ENCODE measurements at places on chromosomes 5 and 9.

DNA sequence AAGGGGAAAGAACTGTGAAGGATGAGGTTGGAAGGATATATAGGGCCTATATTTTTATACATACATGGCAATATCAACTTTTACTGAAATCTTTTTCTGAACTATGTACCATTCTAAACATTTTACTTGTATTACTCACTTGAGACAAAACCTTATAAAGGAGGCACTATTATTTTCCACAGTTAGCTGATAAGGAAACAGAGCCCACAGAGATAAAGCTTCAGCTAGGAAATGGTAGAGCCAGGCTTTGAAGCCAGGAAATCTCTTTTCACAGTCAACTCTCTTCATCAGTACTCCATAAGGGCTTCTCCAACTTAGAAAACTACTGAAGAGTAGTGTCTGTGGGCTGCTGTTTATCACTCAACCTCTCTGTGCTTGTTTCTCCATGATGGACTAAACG, 613.7 kb downstream of the PRELID2 start:
- no peak for DNase-seq

DNA sequence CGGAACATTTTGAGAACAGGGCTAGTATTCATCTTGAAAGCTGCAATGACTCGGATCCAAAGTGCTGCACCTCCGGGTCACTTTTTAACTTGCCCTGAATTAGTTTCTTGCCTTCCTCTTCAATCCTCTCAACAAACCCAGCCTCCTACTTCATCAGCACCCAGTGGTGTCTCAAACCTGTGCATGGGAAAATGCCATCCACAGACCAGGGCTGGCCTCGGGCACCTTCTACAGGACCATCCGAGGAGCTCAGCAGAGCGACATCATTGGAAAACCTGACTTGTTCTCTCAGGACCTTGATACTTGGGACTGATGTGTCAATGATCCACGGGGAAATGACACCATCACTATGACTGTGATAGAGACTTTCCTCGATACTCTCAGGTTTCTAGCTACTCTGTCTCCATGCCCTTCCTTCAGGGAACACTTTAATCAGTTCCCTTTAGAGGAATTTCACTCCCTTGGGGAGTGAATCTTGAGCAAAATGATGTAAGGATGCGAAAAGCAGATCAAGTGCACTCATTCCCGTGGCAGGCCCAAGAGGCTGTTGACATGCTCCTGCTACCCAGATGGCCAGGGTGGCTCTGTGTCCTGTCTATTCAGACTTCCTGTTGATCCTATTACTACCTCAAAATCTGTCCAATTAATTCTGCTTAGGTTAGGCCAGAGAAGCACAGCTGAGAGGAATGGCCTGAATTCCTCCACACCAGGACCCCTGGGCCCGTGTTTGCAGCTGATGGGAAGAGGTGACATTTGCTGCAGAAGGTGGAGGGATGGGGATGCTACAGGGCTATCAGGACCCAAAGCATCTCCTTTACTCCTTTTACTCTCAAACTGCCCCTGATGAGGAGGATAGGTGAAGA, 96.5 kb upstream of the SLC25A48 start:
- no peak for DNase-seq

GRCh38 chr9:14218253-14218652, 95.7 kb downstream of the NFIB start:
- no peak for DNase-seq

GRCh38 chr9:15295761-15296405, 11.1 kb downstream of the TTC39B start:
- DNase-seq = no peak

DNA sequence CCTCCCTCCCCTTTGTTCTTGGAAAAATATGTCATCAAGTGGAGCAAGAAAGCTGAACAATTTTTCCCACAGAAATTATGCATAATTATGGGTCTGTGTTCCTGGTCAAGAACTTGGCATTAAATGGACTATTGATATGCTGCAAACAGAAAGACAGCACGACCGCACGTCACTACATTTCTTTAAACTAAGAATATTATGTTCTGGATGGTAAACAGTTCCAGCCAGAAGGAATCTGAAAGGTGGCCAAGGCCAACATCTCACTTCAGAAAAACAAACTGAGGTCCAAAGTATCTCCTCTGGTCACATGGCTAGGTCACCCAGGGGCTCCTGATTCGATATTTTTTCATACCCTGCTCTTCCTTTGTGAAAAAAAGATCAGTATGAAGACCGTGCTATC, 173.3 kb upstream of the GAS1 start:
- no peak for DNase-seq

DNA sequence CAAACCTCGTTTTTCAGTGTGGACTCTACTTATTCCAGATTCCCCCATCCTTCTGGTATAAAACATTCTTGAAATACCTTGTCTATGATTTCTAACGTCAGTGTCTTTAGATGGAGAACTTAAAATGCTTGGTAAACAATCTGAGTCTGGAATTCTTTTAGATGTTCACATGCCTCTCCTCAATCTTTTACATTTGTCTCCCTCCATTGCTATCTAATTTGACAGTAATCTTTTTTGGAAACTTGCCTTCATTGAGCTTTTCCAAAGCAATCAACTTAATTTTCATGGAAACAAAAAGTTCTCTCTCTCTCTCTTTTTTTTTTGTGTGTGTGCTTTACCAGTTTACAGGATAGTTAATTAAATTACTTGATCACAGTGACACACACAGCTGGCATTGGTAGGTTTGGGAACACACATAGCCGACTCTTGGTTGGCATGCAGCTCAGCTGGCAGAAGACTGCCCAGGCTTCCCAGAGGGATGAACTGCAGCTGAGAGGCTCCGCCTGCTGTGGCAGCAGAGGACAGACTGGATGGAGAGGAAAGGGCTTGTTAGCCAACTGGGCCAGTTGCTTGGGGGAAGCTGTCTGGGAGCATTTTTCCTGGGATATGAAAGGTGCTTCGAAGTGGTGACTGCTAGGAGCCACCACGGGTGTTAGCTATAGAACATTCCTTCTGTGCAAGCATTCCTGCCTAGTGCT, 271.3 kb downstream of the ZSWIM6 start:
- DNase-seq = no peak

DNA sequence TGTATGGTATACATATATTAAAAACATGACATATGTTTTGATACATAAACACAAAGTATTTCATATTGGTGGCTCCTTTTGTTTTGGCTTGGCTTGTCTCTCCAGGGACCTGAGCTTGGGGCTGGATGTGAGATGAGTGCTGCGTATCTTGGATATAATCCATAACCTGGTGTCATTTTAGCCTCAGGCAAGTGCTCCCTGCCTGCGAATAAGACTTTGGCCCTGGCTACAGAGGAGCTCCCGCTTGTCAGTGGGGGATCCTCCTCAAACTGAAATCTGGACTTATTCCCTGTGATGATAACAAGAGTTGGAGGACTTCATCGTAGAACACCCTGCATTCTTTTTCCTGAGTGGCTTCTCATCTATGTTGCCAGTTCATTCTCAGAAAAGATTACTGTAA, 341.7 kb upstream of the CLINT1 start:
- no peak for DNase-seq

- no peak for DNase-seq
These were observed 15.0 kb downstream of the ICE1 start for GRCh38 chr5:5437227-5438172.

GRCh38 chr5:1176473-1177391, 24.7 kb upstream of the SLC6A19 start:
- DNase-seq = no peak

GRCh38 chr9:104319685-104320084, 184.4 kb upstream of the OR13F1 start:
- no peak for DNase-seq

GRCh38 chr5:76376866-76377230, 26.2 kb upstream of the IQGAP2 start:
- no peak for DNase-seq

DNA sequence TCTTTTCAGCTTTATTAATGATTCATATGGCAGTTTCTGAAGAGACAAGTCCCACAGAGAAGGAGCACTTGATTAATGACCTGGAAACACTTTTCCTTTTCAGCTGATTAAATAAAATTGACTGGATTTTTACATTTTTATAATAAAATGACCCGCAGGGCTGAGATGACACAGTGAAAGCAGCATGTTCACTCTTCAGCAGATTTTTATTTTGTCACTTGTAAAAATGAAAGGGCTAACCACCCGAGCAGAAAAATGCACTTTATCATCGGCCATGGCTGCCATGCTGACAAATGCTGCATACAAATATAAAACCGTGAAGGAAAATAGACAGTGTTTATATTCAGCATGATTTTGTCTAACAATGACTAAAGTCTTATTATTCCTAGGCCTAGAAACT, 321.6 kb upstream of the ITGA1 start:
- no peak for DNase-seq

GRCh38 chr9:130458027-130458803, 13.5 kb downstream of the ASS1 start:
- no peak for DNase-seq

DNA sequence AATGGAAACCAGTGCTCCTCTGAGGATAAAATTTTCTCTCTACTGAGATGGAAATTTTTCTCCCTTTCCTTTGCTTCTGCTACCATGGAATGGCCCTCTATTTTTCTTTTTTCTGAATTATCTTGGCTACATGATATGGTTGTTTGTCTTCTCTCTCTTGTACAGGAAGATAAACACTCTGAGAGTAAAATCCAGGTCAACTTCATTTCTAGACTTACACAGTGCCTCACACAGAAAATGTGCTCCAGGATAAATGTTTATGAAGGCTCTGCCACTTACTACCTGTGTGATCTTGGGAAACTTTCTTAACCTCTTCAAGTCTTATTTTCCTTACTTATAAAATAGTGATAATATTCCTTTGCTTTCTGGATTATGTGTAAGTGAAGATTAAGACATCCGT, 153.9 kb downstream of the PRELID2 start:
- DNase-seq = no peak

GRCh38 chr9:114289571-114290481, 33.1 kb upstream of the ORM1 start:
- DNase-seq = no peak

- no peak for DNase-seq
These were observed 87.1 kb downstream of the SEMA4D start for GRCh38 chr9:89410641-89411350.

GRCh38 chr5:128263357-128263756, 179.8 kb downstream of the SLC12A2 start:
- DNase-seq = no peak

DNA sequence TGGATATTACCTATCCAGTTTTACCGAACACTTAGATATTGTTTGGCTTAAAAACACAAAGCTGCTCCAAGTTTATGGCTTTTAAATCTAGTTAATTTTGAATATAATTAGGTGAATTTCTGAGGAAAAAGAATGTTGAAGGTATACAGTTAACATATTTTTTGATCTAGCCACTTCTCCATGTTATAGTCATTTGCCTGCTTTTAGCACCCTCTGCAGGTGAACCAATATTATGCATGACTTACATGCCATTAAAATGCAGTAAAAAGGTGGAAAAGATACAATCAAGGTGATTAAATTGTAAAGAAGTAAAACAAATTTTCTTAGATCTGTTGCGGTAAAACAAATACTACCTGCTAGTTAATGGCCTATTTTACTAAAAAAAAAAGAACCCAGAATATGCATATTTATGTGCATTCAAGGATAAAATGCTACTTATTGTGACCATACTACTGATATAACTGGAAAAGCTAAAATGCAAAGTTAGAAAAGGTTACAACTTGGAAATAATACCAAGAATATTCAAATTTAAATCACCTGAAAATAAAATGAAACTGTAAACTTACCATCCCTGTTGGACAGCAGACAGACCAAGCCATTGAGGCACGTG, 132.1 kb downstream of the AP3B1 start:
- peak; percentile 10 for DNase-seq

- DNase-seq = peak; percentile 9
These were observed 47.0 kb downstream of the UBE2QL1 start for GRCh38 chr5:6495433-6496206.

DNA sequence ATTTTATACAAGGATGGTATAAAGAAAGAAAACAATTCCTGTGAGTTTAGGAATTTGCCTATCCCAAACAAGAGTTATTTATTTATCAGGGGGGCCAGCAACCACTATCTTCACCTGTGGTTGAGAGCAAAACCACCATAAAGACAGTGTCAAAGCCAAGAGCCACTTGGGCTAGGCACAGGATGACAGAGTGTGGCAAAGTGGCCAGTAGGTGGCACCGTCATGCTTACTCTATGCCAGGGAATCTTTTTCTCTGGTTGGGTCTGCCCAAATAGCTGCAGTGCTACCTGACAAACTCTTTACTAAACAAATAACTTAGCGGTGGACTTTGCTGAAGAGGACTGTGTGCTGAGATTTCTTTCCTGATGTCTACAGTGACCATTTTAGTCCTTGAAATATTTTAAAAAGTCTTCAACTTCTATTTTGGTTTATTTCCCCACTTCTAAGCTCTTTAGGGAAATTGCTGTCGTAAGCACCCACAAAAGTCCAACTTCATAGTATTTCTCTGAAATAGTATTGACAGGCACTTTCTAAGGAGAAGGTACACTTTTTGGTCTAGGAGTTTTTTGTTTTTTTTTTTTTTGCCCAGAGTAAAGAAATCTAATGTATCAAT, 285.0 kb downstream of the RFX3 start:
- peak; percentile 6 for DNase-seq

Measured in HuH-7 (cell line).